ENCODE measurements at places on chromosomes 1 and 21.

DNA sequence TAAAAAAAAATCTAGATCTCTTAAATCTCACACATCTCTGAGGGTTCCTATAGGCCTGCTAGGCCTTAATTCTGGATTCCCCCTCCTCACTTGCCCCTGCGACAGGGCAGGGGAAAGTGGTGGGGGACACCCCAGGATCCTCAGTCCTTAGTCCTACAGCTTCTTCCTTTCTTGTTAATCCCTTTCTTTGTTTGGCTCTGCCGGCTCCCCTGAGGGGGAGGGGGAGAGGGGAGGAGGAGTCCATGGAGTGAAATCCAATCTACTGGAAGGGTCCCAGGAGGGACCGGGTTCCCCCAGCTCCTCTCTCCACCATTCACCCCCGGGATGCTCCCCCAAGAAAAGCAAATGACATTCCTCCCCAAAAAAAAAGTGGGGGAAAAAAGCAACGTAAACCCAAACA lies 8.5 kb downstream of the MEX3A start:
- no peak for DNase-seq

DNA sequence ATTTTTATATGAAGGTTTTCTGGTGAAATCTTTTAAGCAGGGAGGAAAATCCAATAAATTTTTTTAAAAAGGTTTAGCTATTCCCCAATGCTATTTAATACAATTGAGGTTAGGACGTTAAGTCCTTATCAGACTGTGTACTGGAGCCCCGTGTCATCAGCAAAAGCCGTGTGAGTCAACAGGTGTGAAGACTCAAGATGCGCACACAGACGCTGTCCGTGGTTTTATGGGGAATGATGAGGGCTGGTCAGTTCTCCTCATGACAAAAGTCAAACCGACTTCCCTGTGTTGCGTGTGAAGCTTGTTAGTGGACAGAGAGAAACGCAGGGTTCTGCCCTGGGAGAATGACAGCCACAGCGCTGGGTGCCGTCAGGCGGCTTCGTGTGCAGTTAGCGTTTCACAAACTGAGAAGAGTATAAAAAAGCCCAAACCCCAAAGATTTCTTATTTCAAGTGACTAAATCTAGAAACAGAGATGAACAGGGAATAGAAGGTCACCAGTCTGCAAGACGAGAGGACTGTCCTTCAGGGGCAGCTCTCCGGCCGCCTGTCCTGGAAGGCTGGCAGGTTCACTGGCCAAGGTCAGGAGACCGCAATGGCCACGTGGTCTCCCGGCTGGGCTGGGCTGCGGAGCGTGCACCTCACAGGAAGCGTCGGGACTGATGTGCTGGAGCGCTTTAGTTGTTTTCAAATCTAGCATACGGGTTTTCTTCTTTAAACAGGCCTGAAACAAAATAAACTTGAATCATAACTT lies 22.4 kb downstream of the PTTG1IP start:
- no peak for DNase-seq

- DNase-seq = no peak
Measured at GRCh38 chr1:202007805-202008489, 2.4 kb upstream of the ELF3 start.

- DNase-seq = no peak
Measured at GRCh38 chr1:27021354-27022031, 8.8 kb upstream of the TENT5B start.

DNA sequence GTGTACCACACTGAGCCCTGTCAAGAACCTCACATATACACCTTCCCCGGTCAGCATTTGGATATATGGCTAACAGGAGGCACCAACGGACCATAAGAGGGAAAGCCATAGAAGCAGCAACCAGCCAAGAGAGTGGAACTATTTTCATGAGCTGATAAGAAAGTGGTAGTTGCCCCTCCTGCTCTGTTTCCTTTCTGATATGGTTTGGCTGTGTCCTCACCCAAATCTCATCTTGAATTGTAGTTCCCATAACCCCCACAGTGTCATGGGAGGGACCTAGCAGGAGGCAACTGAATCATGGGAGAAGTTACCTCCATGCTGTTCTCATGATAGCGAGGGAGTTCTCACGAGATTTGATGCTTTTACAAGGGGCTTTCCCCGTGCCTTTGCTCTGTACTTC lies 366.1 kb upstream of the DAB1 start:
- DNase-seq = no peak

GRCh38 chr21:44947111-44947929 lies 7.5 kb downstream of the SLX9 start:
- DNase-seq = no peak

DNA sequence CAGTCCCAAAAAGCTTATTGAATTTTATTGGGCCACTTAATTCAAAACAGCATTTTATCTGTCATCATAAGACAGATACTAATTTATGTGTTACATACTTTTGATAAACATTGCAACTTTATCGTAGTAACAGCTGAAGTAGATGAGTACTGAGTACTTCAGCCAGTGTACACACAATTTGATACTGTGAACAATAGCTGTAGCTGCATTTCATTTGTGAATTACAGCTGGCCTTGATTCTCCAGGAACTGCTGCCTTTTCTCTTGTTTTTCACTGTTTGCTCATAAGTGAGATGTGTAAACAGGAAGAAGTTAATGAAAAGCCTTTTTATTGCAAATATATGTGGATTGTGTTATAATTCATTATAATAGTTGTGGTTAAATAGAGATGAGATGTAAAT lies 10.2 kb downstream of the UAP1 start:
- DNase-seq = no peak

- DNase-seq = no peak
Measured at GRCh38 chr1:222370081-222370912, 177.6 kb downstream of the HHIPL2 start.

GRCh38 chr1:217881607-217882332 lies 250.6 kb downstream of the SPATA17 start:
- no peak for DNase-seq

DNA sequence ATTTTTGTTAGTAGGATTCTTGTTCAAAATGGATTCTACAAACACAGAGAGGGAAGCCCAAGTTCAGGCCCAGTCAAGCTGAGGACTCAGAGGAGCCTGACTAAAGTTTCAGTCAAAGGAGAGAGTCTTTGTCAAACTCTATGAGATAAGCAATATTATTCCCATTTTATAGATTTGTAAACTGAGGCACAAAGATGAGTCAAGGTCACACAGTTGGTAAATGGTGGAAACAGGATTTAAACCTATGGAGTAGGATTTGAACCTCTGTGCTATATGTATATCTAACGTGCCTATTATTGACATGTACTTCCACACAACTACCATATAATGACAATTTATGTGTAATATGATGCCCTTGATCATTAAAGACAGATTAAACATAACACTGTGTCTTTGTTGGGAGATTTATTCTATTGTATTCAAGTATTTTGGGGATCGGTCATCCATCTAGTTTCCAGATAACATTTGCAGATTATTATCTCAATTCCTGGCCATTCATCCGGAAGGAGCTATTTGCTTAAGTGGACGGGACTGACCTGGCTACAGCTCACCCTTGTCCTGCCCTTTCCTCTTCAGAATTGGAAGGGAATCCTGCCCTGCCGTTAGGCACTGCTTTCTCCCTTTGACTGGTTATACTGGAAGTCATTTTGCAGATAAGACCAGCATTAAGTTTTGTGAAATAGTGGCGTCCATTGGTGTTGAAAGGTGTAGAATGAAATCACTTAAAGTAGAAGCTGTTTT lies 86.1 kb upstream of the LMO4 start:
- DNase-seq = no peak

DNA sequence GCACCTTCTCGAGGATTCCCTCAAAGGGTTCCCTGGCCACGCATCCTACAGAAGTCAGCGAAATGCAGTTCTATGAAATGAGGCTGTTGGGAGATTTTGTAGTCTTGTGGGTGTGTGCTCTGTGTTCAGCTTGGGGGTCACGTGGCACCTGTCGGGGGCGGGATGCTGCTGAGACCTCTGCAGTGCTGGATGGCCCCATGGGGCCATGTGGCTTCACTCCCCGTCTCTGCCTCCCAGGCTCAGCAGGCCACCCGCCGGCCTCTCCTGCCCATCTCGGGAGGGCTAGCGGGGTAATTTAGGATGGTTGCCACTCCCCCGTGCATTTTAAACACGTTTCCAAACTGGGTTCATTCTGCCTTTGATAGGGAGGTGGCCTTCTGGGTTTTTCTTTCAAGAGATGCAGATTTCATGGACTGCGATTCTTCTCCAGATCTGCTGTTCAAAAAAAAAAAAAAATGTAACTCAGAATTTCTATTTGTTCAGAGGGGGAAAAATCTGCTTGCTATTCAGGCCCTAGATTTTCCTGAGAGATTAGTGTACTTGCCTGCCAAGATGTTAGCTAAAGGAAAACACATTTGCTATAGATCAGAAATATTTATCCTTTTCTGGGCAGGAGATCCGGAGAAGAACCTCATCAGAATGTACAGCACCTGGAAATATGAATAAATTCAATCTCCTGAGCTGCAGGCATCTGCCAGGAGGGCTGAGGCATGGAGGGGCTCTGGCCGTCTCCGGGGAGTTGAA lies 277.2 kb upstream of the VAMP3 start:
- DNase-seq = no peak

GRCh38 chr1:231037585-231038517 lies 2.2 kb downstream of the FAM89A start:
- DNase-seq = no peak

GRCh38 chr1:64703600-64703999 lies 41.3 kb upstream of the RAVER2 start:
- DNase-seq = no peak

- no peak for DNase-seq
Measured at GRCh38 chr1:15700508-15700907, 16.4 kb downstream of the PLEKHM2 start.

DNA sequence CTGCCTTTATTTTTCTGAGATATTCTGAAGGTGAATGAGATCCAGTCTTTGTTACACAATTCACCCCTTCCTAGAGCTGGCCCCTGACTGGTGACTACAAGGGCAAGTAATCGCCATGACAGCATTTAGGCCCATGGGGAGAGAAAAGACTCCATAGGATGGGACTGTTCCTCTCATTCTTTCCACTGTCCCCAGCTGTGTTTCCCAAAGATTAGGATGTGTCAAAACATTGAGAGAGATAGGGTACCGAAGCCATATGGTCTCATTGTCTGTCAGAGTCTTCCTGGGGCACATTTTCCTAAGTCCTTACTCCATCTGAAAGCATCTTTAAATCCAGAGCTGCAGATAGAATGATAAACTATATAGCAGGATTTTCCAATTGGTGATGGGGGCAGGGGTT lies 423.5 kb downstream of the OMA1 start:
- no peak for DNase-seq

- no peak for DNase-seq
Measured at GRCh38 chr21:43874085-43874805, 9.2 kb downstream of the AGPAT3 start.

GRCh38 chr1:228107636-228108035 lies 1.5 kb downstream of the MRPL55 start:
- DNase-seq = no peak

DNA sequence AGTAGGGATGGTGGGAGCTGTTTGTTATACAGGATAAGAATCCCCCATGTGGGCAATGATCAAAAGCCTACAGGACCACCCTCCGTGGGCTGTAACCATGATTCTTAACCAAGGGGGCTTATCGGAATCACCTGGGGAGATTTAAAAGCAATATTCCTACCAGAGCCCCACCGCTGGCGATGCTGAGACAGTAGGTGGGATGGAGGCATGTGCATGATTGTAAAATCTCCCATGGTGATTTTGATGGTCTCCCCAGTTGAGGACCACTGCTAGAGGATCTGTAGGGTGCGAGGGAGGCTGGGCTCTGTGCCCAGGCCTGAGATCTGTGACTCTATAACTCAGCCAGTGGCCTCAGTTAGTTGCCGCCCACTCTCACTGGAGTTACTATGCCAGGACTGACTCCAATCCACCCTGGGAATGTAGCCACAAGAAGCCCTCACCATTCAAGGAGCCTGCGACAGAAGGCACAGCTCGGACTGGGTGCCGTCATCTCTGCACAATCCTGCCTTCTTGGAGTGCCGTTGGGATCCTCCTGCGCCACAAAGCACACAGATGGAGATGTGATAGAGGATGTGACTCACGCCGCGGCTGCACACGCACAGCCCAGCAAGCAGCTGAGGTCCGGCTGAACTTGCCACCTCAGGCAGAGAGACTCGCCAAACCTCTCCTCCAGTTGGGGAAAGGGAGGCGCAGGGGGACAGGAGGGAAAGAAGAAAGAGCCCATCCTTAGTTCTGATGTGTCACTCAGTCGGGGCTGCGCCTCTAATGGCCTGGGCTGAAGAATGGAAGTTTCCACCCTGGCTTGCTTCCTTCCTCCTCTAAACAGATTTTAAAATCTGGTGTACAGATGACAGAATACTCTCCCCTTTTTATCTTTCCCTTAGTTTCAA lies 26.5 kb downstream of the AKNAD1 start:
- DNase-seq = peak; percentile 55

- DNase-seq = no peak
Measured at GRCh38 chr1:913491-914130, 10.1 kb upstream of the SAMD11 start.

GRCh38 chr21:22575165-22575584 lies 1577.0 kb downstream of the NCAM2 start:
- DNase-seq = no peak

DNA sequence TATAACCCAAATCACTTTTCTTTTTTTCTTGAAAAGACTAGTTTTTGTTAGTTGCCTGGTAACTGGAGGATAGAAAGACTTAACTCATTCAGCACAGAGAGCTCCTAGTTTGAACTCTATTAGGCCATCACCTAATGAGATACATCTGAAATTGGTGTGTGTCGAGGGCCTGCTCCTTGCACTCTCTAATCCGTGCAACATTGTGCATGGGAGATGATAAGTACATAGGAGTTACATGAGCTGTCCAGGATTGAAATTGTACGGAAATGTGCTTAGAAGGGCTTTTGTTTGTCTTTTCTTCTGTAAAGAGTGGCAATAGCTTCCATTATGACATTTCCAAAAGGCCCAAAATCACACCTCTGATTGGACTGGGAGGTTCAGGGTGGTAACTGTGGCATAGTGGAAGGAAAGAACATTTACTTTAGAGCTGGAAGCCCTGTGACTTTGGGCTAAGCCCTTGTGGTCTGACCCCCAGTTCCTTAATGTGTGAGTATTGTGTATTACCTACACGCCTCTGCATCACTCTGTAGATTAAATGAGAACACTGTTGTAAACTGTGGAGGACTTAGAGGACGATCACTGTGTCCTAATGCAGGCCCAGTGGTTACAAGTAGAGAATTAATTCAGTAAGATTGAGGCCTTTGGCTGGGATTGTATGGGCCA lies 71.2 kb downstream of the FGGY start:
- DNase-seq = no peak

- no peak for DNase-seq
Measured at GRCh38 chr1:236514703-236515442, 8.9 kb upstream of the LGALS8 start.

DNA sequence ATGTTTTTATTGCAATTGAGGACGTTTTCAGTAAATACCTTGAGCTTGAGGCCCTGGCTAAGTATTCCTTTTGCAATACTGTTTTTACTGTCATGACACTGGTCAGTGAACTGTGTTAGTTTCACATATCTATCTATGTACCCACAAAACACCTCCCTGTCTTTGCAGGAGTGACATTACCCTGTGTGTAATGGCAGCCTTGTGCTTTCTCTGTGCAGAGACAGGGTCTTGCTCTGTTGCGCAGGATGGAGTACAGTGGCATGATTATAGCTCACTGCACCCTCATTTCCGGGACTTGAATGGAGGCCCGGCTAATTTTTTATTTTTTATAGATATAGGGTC lies 8.9 kb downstream of the YBX1 start:
- DNase-seq = no peak
